ENCODE measurements at places on chromosomes 12 and 14.

DNA sequence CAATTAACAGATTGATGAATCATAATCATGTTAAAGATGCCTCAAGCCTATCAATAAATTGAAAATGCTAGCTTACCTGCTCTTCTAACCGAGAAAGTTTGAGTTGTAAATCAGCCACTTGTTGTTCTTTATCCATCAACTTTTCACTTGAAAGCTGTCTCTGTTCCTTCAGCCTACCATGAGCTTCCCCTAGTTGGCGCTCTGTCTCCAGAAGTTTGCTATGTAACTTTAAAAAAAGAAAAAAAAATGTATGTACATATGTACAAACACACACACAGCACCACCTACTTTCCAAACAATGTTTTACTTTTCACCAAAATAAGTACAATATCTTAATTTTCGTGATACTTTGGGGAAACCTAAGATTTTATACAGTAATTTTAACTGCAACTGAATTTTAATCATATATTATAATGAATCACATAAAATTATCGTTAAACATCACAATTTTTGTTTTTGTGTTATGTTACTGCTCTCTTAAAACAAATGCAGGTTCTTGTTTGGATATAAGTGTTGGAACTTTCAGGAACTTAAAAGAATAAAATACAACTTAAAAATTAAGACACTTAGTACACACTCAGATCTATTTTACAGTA lies 101.2 kb downstream of the EEA1 start:
- DNase-seq, result peak; percentile 40

GRCh38 chr14:76958980-76959710 lies 69.4 kb downstream of the IRF2BPL start:
- no peak for DNase-seq

GRCh38 chr12:41465526-41465925 lies 277.4 kb downstream of the PDZRN4 start:
- no peak for DNase-seq

- peak; percentile 63 for DNase-seq
These were observed 97.9 kb upstream of the DAAM1 start for GRCh38 chr14:59090572-59090971.

DNA sequence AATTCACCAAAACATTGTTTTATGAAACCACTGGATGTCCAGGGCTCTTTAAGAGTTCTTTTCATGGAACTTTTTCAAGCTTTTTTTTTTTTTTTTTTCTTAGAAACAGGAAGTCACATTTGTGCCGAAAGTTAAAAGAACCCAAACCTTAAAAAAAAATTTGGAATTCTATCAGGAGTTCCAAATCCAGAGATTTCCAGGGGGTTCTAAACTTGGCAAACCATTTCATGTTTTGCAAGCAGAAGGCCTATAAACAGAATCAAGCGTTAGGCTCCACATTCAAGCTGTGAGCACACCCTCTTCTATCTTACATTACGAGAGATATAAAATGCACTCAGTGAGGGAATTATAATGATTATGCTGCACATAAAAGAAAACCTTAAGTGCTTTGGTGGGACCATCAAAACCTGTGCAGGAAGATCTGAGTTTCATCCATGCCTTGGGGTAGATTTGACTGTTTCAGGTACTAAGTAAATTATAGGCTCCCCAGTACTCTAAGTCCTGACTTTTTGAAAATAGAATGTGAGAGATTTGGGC lies 154.8 kb upstream of the FAR2 start:
- no peak for DNase-seq

DNA sequence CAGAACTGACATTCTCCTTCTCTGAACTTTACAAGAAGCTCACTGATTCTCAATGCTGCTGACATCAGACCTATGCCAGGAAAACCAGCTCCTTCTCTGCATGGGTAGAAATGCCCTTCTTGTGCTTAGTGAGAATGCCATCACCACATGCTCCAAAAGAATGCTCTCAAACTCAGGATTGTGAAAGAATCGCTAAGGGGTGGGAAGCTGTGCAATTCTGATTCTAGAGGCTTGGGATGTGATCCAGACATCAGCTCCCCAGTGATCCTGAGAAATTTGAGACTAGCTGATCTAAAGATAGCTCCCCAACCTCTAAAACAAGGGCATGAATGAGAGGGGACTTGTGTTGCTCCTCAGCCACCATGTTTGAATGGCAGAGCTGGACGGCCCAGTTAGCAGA lies 113.2 kb downstream of the DPF3 start:
- peak; percentile 91 for DNase-seq

DNA sequence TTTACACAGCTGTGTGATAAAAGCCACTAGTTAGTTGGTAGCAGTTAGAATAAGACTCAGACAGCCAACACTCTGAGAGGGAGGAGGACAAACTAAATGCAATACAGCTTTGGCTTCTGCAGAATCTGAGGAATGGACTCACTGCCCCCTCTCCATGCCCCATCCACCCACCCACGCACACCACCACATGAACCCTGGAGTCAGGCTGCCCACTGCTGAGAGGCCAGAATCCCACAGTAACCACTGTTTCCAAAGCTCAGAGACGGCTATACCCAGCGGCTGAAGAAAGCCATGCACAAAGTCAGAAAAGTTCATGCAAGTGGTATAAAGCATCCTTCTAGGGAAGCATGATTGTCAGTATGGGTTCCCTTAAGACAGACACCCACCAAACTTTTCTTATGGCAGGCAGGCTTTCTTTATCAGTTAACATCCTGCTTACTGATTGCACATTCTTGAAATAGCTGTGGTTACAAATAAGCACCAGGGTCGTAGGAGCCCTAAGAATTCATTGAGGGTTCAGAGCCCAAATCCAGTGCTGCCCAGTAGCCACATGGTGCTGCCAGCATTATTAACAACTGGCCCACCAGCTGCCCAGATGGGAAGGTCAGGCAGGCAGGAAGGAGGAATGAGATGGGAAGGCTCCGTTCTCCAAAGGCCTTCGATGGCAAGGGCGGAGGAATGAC lies 61.5 kb downstream of the NT5DC3 start:
- peak; percentile 46 for DNase-seq

DNA sequence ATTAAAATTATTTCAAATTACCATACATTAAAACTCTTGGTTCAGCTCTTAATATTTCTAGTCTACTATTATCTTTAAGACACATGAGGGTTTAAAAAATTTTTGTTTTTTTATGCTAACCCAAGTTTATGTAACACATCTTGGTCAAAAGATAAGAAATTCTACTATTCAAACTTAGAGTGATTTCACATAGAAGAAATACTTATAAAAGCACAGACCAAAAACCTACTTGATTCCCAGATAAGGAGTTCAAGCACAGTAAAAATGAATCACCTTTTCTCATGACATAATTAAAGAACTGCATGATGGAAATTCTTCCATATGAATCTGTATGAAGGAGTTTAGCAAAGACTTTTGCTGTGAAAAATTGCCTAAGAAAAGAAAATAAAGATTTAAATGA lies 13.9 kb downstream of the PPP2R3C start:
- no peak for DNase-seq

GRCh38 chr12:32768518-32768917 lies 12.8 kb upstream of the YARS2 start:
- DNase-seq, result no peak

GRCh38 chr14:89490466-89490865 lies 73.4 kb upstream of the FOXN3 start:
- DNase-seq, result no peak

- DNase-seq, result no peak
These were observed 81.5 kb upstream of the PLEKHG7 start for GRCh38 chr12:92621312-92621711.

GRCh38 chr14:95901054-95901453 lies 24.4 kb downstream of the TUNAR start:
- DNase-seq, result peak; percentile 62
